ENCODE measurements at places on chromosomes 6 and 20.

DNA sequence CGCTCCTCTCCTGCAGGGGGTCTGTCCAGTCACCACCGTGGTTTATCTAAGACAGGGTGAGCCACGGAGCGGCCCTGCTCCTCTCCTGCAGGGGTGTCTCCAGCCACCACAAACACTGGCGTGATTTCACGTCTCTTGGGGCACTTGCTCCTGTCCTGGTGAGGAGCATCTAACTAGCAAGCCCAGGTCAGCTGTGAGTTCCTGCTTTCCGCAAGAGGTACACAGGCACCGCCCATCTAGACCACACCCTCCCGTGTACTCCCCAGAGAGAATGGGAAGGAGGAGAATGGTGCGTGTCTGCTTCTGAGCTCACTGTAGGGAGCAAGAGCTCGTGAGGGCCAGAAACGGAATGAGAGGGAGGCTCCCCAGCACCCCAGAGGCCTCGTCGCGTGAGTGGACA is 40.7 kb downstream of the DACT2 start:
- no peak for DNase-seq

DNA sequence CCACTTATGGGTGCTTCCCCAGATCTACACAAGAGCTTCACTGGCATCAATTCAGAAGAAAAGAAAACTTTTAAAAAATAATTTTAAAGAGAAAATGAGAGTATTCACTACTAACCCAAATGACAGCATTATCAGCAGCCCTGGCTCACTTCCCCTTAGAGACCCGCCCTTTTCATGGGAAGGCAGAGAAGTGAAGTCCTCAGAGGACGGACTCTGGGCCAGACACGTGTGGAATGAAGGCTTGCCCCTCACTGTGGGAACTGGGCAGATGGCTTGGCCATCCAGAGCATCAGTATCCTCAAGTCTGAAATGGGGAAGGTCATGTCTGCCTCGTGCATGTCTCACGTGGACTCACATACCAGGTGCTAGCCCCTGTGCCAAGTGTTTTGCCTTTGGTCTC is 63.5 kb downstream of the JAG1 start:
- no peak for DNase-seq

DNA sequence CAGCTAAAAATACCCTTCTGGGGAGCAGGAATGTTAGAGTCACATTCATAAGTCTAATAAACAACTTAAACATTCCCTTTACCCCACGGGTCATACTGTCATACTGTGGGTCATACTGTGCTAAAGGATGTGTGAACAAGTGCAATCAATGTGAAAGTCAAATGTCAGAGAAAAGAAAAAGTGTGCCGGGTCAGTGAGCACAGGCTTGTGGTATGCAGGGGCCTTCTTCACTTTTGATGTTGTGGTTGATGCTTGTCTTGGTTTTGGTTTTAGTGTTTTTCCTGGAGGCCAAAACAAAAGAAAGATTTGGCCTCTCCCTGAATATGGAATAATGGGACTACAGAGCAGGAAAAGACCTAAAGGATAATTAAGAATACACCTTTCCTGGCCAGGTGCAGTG is 267.9 kb upstream of the PLN start:
- no peak for DNase-seq

- no peak for DNase-seq
Observed at GRCh38 chr6:90490030-90490716, 96.7 kb downstream of the MAP3K7 start.

- no peak for DNase-seq
Observed at GRCh38 chr6:144749263-144749662, 464.1 kb downstream of the UTRN start.

- peak; percentile 49 for DNase-seq
Observed at GRCh38 chr6:25788305-25788922, 33.9 kb downstream of the SLC17A4 start.

- no peak for DNase-seq
Observed at GRCh38 chr6:92977018-92977417, 442.3 kb downstream of the EPHA7 start.

GRCh38 chr6:29908710-29909109 is 33.6 kb upstream of the HLA-A start:
- no peak for DNase-seq

- DNase-seq, result no peak
Observed at GRCh38 chr20:19115581-19115980, 96.9 kb upstream of the SLC24A3 start.

GRCh38 chr20:872855-873520 is 39.5 kb downstream of the FAM110A start:
- DNase-seq, result no peak

GRCh38 chr6:96899019-96899418 is 1.3 kb upstream of the NDUFAF4 start:
- no peak for DNase-seq

DNA sequence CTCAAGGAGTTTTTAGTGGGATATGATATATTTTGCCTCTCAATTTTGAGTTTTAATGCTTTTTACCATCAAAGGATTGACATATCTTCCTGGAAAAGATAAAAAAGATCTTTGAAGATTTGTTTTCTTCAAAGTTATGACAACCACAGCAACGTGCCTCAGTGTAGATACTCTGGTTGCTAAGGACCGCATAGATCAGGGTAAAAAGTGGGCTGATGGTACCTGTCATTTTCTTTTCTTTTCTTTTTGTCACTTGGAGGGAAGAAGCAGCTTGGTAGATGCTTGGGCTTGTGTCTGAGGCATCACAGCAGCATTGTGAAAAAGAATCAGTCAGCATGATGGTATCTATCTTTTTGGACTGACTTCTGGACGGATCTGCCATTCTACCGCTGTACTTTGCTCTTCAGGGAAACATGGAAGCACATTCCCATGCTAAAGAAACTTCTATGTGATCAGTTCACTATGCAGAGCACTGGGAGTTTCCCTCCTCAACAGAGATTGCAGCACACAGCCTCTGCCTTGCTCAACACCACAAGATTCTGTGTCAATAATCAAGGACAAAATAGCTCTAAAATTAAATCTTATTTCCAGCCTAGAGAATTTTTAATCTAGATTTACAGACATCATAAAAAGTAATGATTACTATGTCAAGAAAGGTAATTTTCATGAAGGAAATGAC is 54.8 kb upstream of the SGK1 start:
- peak; percentile 32 for DNase-seq

GRCh38 chr6:153129873-153130514 is 1.1 kb downstream of the RGS17 start:
- no peak for DNase-seq

DNA sequence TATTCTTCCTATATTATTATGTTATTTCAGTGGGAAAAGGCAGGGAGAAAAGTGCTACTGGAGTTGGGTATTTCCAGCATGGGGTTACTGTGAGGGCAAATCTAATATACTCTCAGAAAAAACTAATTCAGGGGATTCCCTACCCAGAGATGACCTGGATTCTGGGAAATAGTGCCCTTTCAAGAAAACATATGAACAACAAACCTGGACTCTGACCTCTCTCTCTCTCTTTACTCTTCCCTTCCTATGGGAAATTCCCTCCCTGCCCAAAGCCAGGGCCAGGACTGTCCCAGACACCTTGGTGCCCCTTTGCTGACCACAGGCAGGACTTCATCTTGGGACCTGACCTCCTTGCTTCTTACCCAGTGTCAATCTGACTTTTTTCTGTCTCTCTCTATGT is 1.6 kb upstream of the UBD start:
- DNase-seq, result peak; percentile 58

GRCh38 chr6:69089539-69089938 is 454.5 kb downstream of the ADGRB3 start:
- DNase-seq, result no peak

GRCh38 chr6:32868257-32868788 is 14.3 kb downstream of the PSMB9 start:
- DNase-seq, result peak; percentile 27

DNA sequence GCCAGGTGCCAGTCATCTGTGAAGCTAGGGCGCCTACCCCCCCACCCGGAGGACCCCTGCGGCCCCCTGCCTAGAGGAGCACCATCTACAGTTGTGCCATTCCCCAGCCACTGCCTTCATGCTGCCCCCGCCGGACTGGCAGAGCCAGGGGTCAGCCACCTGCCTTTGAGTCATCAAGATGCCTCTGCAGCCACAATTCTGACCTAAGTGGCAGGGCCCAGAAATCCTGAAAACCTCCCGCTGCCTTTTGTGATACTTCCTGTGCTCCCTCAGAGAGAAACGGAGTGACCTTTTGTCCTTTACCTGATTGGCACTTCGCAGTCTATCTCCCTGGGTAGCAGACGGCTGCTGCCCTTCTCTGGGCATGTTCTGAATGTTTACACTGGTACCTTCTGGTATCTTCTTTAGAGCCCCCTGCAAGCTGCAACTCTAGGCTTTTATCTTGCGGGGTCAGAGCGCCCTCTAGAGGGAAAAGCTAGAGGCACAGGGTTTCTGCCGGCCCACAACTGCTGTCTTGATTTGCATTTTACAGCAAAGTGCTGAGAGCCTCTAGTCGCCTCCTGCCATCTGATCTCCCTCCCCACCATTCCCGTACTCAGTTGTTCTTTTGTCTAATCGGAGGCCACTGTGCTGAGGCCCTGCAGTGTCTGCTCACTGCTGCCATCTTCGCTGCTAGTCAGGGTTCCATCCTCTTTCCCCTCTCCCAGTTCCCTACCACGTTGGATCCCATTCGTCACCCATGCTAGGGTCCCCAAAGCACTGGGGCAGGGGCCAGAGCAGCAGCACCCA is 26.9 kb downstream of the SPATA2 start:
- peak; percentile 87 for DNase-seq

GRCh38 chr20:49859011-49859410 is 46.4 kb downstream of the SLC9A8 start:
- no peak for DNase-seq

DNA sequence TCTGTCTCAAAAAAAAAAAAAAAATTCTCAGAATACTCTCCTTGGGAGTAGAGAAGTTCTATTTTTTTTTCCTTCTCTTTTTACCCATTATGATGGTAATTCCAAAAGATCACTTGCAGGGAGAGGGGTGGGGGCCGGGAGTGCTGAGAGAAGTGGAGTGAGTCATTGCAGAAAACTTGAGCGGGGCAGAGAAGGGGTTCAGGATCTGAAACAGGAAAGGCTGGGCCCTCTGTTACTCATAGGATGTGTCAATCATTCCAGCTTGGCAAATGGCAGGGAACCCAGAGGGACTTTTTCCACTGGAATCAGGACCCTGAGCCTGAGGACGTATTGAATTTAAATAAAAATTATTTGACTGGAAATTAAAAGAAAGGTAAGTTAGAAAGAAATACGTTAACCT is 111.4 kb upstream of the ARMC2 start:
- DNase-seq, result no peak

GRCh38 chr6:4511641-4512020 is 264.6 kb upstream of the CDYL start:
- DNase-seq, result no peak

- no peak for DNase-seq
Observed at GRCh38 chr20:54793291-54793992, 318.0 kb downstream of the DOK5 start.

DNA sequence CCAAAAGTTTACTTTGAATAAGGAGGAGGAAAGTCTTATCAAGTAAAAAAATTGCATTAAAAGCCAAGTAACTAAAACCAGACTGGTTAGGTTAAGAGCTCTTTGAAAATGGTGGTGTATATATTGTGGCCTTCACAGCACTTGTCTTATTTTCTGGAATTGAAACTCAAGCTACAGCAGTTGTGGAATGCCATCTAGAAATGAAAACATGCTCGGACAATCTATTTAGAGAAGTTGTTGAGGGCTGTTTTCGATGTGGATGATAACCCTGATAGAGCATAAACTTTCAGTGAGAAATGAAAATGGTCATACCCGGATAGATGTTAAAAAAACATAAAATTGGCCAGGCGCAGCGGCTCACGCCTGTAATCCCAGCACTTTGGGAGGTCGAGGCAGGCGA is 47.0 kb downstream of the ARID1B start:
- DNase-seq, result no peak

DNA sequence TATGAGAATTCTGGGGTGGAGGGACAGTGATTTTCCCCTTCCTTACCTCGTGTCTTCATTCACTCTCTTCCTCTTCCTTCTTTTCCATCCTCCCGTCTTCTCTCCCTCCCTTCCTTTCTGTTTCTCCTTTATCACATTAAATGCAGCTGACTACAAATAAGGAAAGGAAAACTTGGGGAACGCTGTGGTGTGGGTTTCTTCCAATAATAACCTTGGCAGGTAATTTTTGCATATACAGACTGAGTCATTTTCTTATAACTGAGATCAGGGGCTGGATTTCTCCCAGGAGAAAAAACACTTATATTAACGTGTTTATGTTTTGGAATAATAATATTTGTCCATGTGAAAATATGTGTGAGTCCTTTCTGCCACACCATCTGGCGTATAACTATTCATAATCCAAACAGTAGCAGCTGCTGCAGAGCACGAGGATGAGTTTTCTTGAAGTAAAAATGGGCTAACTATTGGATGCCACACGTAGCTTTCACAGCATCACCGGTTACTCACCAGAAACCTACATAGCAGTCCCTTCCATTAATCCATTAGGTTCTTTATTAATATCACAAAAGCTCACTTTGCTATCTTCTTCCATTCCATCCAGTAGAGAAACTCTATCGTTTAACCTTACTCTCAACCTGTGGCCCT is 139.2 kb upstream of the SASH1 start:
- no peak for DNase-seq

- DNase-seq, result no peak
Observed at GRCh38 chr6:16056263-16056870, 72.5 kb upstream of the MYLIP start.

- no peak for DNase-seq
Observed at GRCh38 chr6:44511126-44511525, 123.6 kb downstream of the CDC5L start.

- no peak for DNase-seq
Observed at GRCh38 chr6:148713921-148714320, 32.9 kb upstream of the UST start.

DNA sequence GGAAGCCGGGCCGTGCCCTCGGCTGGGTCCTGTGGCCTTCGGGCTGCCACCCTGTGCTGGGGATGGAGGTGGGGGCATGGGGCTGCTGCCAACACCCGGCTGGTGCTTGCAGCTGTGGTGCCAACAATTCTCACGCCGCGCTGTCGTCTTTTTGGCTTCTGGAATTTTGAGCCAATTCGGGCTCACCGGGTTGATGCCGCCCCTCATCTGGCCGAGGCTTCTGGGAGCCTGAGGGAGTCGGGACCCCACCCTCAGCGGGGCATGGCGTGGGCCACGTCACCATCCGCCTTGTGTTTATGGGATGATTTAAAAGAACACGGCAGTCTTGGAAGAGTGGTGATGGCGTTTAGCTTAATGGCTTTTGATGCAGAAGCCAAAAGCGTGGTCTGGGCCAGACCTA is 8.7 kb upstream of the NPBWR2 start:
- no peak for DNase-seq

DNA sequence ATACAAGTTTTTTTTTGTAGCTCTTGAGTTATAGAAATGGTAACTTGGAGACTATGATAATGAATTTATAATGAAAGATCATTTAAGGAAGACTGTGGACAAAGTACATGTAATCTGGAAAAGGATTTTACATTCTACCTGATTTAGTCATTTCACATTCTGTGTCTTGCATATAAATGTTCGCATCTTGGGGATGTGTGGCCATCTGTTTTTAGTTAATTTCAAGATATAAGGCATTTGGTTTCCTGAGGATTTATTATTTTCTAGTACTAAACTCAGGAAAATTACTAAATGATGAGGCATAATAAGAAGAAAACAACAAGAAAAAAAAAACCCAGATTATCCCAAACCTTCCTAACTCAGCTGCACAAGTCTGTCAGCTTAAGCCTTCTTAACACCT is 112.7 kb upstream of the PRL start:
- no peak for DNase-seq

Data from HuH-7 (cell line).